ENCODE measurements at places on chromosomes 12 and 14.

GRCh38 chr12:105200385-105200784 lies 35.6 kb downstream of the APPL2 start:
- no peak for DNase-seq

GRCh38 chr12:70485704-70486103 lies 119.6 kb downstream of the KCNMB4 start:
- no peak for DNase-seq

GRCh38 chr14:56874375-56874774 lies 64.1 kb upstream of the OTX2 start:
- DNase-seq = no peak

DNA sequence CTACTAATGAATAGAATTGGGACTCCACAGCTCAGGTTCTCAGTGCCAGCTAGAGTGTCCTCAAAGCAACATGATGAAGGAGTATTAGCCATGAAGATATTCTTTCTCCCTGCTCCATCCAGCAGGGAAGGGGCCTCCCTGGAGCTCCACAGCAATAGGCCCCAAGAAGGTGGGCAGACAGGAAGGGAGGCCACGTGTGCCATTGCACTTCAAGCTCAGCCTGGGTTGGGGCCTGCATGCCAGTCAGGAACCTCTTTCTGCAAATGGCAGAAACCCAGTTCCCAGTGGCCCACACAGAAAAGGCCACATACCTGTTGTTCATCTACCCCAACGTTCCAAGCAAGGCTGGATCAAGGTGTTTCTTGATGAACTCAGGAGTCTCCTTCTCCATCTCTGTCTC lies 357.5 kb upstream of the SFSWAP start:
- DNase-seq = no peak

DNA sequence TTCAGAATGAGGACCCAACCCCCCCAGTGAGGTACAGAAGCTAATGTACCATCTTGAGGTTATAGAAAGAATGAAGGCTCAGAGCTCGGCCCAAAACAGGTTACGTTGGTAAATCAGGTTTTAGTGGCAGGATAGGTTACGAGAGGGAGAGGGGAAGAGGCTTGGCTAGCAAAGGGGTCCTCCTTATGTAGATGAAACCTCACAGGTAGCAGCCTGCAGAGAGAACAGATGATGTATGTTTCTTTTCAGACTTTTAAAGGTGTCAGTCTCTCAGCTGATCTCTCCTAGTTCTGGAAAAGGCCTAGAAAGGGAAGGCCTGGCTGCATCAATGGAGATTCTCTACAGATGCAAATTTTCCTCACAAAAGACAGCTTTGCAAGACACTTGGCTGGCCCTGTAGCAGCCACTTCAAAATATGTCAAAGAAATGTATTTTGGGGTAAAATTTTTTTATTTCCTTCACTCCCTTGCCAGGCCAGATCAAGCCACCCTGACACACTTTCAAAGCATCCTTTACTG lies 71.7 kb upstream of the CPSF6 start:
- no peak for DNase-seq
